WTC11 (cell line): ENCODE measurements at places on chromosomes 2 and 18.

DNA sequence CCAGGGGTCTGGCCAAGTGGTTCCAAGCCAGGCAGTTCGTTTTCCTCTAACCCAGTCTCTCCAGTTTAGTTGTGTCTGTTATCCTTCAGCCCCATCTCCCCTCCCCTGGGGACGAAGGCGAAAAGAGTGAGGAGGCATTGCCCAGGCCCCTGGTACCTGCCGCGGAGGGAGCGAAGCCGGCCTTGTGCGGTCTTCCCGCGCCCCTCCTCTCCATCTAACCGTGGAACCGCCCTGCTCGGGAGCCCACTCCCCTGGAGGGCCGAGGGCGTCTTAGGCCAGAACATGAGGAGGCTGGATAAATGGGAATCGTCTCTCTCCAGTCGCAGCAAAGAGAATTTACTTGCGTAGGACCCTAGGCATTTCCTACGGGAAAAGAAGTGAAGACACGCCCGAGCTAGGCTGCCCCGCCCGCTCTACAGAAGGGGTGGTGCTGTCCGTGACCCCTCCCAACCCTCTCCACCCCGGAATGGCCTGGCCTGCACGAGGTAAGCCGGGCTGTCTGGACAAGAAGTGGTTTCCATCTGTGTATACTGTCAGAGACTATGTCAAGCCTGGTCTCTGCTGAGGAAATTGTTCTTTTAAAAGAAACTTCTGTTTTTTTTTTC lies 156.2 kb downstream of the MIB1 start:
- DNase-seq: peak; percentile 31

GRCh38 chr2:45232818-45233217 lies 223.6 kb upstream of the SIX2 start:
- DNase-seq: no peak

- DNase-seq: no peak
These were observed 87.3 kb upstream of the LCLAT1 start for GRCh38 chr2:30359644-30360167.

GRCh38 chr2:173884025-173884802 lies 81.0 kb downstream of the SP3 start:
- peak; percentile 64 for DNase-seq

- no peak for DNase-seq
These were observed 350.5 kb downstream of the CCDC85A start for GRCh38 chr2:56534321-56534720.

DNA sequence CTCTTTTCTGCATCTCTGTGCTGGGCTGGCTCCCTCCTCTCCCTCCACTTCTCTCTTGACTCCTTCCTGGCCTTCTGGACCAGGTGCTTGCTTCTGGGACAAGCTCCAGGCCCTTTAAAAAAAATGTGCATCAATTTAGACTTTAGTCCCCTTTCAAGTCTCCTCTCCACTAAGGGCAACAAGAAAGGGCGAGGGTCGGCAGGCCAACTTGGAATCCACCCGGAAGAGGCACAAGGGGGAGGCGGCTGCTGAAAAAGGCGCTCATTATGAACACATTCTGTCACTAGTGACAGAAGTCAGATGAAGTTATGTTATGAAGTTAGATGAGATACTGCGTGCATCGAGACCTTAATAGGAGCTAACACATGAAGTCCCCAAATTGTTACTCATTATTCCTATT lies 13.6 kb upstream of the RHOB start:
- no peak for DNase-seq

DNA sequence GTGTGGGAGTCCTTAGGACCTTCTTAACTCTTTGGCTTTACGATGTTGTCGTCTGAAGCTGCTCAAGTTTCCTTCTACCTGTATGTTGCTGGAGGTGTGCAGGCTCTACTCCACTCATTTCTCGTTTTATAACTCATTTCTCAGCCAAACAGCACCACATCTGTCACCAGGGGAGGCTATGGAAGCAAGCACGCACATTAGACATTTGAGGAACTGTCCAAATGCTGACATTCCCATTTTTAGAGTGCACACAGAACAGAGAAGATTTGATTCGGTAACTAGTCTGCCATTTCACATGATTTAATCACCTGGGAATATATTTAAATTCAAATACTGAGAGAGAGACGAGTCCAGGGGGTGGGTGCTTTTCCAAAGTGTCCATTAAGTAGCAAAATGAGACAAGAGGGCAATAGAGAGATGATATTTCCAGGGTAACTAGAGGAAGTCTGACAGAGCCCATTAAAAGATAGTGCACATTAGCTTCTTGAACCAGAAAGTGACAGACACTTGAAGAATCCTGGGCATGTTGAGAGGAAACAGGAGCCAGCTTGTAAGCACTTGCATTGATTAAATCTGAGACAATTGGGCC lies 793.3 kb downstream of the TDRD15 start:
- no peak for DNase-seq

DNA sequence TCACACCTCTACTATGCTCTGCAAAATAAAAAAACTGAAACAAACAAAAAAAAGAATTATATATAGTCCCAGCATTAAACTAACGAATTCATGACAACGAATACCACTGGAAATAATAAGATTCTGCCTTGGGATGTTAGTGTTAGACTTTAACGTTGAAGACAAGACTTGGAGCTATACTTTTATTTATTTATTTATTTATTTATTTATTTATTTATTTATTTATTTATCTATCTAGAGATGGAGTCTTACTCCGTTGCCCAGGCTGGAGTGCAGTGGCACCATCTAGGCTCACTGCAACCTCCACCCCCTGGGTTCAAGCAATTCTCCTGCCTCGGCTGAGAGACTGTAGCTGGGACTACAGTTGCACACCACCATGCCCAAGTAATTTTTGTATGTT lies 27.2 kb upstream of the PAPOLG start:
- DNase-seq: no peak

- DNase-seq: no peak
These were observed 47.1 kb downstream of the LRRTM1 start for GRCh38 chr2:80257450-80257849.

DNA sequence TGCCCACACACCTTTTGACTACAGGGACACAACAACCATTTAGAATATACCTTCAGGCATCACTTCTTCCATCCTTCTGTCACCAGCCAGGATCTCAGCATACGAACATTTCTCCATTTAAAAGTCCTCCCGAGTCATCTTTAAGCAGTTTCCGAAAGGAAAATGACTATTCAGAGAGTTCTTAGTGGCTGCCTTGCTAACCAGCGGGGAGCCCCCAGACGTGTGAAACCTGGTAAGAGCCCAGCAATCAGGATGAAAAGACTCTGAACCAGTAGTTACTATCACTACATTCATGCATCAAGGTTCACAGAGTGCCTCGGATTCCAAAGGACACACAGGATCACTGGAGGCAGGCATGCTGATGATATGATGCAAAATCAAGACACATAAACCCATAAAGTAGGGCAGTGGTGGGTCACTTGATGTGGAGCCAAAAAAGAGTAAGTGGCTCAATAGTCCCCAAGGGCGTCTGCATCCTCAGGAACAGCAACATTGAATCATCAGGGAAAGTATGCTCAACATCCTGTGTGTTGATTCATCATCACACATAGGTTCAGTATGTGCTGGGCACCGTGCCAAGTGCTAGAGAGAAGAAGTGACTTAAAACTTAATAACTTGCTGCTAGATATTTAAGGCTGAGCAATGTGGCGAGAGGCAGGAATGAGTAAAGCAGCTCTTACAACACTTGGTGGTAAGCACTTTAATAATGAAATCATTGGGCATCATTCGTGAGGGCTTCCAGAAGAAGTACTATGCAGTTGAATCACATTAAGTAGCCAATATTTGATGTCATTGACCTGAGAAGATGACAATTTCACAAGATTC lies 4.4 kb downstream of the CCL20 start:
- DNase-seq: peak; percentile 15

DNA sequence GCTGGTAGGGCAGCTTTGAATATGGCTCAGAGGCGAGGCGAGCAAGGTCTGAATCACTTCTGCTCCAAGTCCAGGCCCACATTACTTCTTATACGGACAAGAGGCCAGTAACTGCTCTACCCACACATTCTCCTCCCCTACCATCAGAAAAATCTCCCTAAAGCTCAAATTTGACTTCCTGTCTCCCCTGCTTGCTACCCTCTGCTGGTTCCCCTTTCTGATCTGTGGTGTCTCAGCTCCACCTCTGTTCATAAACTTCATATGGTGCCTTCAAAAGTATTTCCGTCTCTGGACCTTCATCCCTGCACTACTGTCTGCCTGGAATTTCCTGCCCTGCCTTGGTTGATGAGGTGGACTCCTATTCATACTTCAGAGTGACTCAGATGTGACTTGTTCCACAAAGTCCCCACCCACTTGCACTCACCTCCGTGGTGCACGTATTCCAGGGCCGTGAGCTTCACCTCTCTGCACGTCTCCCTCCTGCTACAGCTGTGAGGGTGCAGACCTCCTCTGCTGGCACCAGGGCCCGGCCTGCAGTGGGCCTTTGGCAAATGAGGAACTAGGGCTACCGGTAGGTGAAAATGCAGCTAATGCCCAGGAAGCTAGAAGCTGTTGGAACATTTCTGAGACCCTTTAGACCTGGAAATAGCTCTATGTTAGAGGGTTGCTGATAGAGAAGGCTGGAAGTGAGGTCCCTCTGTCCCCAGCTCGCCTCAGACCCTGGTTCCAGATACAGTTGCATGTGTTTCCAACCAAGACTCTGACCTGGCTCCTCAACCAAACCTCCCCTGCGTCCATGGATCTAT lies 24.6 kb upstream of the KCMF1 start:
- DNase-seq: no peak
